ENCODE measurements at places on chromosomes 1 and 21.

DNA sequence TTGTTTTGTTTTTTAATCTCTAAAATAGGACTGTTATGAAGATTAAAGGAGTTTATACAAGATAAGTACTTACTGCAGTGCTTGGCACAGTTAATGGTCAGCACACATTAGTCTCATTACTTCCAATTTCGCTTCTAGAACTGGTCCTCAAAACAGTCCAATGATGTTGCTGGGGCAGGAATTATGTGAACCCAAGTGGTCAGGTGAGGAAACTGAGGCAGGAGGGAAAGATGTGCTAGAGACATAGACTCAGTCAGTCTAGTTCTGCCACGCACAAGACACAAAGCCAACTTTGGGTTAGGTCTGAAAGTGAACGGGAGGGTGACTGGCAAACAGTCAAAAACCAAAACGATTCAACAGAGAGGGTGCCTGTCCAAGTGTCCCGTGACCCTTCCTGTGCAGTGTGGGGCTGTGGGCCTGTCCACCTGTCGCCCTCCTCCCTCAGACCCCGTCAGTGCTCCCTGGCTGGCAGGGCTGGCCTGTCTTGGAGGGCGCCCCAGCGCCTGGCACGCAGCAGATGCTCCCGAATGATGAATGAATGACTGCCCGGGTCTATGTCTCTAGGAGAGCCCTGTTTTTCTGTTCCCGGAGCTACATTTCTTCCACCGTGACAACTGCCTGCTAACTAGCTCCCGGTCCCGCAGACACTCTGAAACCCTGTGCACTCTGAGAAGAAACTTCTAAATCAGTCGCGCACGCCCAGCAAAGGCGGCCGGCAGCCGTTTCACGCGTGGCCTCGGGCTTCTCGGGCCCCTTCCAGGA is 2.4 kb downstream of the LRP8 start:
- no peak for DNase-seq

- no peak for DNase-seq
Measured at GRCh38 chr1:36070349-36070748, 13.5 kb upstream of the TEKT2 start.

- peak; percentile 62 for DNase-seq
Measured at GRCh38 chr1:214332946-214333798, 52.2 kb downstream of the SMYD2 start.

DNA sequence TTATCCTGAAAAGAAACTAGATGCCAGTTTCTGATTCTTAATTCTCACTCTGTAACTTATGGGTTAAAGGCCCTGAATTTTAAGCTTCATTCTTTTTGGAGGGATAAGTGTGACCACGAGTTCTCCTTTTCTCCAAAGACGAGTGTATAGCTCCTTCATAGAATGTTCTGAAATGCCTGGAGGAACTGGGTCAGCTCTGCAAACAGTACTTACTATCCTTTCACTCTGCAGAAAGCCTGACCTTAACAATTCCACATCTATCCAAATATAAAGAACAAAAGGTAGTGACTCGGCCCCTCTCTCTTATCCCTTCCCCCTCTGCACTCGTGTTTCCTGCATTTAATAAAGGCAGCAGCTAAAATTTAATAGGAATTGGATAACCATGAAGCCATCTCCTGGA is 150.5 kb downstream of the LYPLAL1 start:
- no peak for DNase-seq

DNA sequence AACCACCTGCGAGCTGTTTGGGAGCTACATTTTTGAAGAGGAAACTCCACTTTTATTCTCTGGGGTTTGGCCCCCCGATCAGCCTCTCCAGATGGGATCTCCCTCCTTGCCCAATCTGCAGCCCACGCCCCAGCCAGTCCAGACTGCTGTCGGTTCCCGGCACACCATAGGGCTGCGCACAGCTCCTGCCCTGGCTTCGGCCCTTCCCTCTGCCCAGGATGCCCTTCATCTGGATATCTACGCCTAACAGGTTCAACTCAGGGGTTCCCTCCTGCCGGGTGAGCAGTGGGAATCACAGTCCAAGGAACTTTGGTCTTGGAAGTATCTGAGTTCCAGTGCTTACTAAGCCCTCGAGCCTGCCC is 135.3 kb downstream of the KAZN start:
- no peak for DNase-seq

DNA sequence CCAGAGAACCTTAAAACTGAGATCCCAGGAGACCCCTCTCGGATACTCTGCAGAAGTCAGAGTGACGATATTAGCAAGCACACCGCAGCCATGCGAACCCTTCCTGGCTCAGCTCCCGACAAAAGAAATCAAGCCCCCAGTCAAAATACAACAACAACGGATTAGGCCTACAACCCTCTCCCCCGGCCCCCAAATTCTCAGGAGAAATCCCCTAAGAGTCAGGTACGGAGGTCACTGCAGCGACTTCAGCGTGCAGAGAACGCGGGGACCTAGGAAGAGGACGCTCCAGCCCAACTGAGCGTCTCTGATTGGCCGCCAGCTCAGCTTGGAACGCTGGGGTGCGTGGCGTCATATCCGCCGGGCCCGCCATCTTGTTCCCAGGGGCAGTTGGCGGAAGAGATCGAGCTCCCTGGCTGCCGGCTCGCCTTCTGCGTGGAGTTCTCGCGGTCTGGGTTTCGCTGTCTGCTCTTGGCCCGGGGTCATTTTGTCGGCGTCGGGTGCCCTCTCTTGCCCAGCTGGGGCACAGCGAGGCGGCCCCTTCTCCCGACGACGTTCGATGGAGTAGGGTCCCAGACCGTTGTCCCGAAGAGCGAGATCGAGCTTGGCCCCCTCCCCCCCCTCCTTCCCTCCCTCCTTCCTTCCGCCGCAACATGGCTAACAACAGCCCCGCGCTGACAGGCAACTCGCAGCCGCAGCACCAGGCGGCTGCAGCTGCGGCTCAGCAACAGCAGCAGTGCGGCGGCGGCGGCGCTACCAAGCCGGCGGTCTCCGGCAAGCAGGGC is at the start of gene PRPF38B:
Gene PRPF38B, plus strand, starts transcription at position 369 of the 782 bp plus-strand sequence. Its CDS starts 282 bp downstream, at position 651.
- peak; percentile 86 for DNase-seq

DNA sequence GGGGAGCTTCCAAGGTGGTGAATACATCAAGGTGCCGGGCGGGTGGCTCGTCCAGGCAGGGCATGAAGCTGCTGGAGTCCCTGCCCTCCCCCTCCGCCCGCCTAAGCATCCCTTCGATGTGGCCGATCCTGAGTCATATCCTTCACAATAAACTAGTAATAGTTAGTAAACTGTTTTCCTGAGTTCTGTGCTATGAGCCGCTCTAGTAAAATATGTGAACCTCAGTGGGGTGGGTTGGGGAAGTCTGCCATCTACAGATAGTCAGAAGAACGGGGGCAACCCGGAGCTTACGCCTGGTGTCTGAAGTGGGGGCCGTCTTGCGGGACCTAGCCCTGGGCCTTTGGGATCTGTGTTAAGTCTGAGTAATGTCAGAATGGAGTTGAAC is 21.6 kb downstream of the C2CD2 start:
- peak; percentile 68 for DNase-seq

- DNase-seq = no peak
Measured at GRCh38 chr1:218139761-218140160, 145.3 kb upstream of the RRP15 start.

GRCh38 chr21:26042181-26042876 is 128.2 kb downstream of the APP start:
- DNase-seq = no peak

- no peak for DNase-seq
Measured at GRCh38 chr21:36425286-36425685, 40.1 kb downstream of the CHAF1B start.

DNA sequence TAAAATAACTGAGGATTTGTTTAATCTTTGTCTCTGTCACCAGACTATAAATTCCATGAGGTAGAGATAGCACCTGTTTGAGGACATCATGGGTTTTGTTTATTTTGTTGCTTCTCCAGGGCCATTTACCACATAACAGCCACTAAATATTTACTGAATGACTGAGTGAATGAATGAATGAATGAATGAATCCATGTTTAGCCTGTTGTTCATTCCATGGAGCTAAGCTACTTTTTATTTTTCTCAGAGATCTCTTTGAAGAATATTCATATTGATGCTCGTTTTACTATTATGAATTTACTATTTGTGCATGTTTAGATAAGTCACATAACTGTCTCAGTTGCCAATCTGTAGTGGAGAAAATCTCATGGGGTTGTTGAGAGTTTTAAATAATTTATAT is 17.7 kb downstream of the LRRC8B start:
- no peak for DNase-seq

GRCh38 chr1:243729956-243730355 is 120.1 kb downstream of the AKT3 start:
- DNase-seq = peak; percentile 10

GRCh38 chr1:85799737-85800136 is 91.5 kb upstream of the ZNHIT6 start:
- no peak for DNase-seq

DNA sequence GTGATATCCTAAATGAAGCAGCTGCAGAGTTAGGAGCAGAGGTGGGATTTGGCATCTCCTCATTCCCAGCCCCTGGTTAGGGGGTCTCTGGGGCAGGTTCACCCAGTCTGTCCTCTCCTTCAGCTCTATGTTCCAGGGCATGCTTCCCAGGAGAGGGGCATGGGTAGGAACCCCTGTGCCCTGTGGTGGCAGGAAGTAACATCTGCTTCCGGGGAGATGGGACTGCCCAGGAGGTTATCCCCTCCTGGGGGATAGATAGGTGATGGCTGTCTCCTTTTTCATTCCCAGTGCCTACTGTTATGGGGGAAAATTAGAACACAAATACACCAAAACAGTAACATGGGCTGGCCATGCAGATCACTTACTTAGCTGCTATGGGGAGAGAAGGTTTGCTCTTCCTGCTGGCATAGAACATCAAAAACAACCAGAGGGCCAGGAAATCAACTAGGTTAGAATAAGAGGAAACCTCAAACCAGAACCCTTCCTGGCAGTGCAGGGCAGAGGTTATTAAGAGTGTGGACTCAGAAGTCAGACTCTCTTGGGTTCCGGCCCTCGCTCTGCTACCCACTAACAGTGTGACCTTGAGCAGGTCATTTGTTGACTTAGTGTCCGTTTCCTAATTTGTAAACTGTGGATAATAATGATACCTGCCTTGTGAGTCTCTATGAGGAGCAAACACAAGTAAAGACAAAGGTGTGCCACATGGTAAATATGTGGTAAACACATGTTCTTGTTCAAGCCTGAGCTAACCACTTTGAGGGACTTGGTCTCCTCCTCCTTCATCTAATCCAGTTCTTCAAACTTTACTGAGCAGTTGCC is 157.8 kb upstream of the JUN start:
- DNase-seq = no peak

DNA sequence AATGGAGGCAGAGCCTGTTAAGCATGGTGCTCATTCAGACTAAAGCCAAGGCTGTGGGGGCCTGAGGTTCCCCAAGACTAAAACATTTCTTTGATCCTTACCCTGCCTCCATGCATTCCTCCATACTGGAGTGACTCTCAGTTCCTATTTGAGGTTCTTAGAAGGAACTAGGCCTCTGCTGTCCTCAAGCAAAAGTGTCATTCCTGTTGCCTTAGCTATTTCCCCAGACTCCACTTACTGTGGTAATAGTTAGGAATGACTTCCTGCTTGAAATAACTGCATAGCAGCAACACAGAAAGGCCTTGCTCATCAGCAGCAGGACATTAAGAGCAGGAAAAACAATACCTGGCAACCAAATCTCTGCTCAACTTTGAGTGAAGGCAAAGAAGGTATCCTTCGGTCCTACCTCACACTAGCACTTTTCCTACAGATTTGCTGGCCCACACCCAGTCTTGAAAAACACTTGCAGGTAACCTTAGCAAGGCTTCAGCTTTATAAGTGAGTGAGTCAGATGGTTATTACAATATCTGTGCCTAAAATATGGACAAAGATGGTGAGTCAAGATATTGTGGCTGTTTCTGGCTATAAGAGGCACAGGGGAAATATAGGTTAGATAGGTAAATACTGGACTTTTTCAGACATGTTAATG is 14.8 kb downstream of the LRRC41 start:
- no peak for DNase-seq

GRCh38 chr1:208351838-208352237 is 107.7 kb upstream of the PLXNA2 start:
- DNase-seq = no peak

DNA sequence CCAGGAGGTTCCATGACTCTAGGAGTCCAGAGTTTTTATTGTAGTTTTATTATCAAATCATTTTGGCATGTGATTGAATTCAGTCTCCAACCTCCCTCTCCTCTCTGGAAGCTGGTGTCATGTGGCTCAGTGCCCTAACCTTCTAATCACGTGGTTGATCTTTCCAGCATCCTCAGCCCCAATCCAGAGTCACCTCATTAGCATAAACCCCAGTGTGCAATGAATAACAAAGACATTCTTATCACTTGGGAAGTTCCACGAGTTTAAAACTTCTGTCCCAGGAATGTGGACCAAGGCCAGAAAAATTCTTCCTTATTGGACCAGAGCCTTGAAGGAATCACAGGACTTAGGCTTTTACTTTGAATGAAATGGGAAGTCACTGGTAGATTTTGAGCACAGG is 52.2 kb downstream of the KIRREL1 start:
- DNase-seq = no peak

DNA sequence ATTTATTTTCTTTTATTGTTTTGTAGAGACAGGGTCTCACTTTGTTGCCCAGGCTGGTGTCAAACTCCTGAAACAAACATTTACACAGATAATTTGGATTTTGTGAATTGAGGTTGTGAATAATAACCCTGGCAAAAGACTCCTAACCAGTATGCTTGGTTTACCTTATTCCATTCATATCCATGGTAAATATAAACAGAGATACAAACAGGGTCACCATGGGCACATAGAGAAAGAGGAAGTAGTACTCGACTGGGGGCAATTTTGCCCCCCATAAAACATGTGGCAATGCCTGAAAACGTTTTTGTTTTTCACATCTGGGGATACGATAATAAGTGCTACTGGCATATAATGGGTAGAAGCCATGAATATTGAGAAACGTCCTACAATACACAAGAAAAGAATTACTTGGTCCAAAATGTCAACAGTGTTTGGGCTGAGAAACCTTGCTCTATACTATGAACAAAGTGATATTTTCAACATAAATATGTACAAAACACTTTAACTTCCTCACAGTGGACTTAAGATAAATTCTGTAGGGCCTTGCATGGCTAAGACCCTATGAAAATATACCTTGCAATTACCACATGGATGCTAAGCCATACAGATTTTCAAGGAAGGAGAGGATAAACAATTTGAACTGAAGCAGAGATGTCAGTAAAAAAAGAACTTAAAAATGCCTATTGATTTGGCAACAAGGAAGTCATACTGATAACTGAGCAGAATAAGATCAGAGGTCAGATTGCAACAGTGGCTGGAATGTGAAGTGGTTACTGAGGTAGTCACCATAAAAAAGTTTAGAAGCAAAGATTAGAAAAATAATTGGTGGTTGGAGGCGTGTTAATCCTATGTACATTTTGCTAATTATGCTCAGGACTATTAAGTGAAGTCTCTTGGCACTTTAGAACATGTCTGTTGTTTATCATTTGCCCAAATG is 27.4 kb upstream of the ASPM start:
- peak; percentile 68 for DNase-seq

DNA sequence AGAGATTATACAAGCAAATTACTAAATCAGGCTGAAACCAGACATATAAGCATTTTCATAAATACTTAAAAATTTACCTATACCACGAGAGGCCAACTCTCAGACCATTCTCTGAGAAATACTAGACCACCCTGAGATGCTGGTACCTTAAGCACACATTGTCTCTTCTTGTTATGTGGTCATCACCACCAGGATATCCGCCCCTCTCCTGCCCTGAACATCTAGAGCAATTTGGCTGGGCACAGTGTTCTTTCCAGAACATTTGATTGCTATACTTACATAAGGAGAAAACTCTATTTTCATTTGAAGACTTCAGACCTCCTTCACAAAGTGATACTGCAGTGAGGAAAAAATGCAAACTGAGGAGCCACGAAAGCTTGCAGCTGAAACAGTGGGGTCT is 36.2 kb upstream of the DUSP10 start:
- DNase-seq = no peak
